CD4-positive, alpha-beta T cell treated with Interleukin-15 for 1 hour (primary cell): ENCODE measurements at places on chromosomes 4 and X.

- DNase-seq, result peak; percentile 51
Observed at GRCh38 chrX:118974908-118975671, 672 bp downstream of the LONRF3 start.

- no peak for DNase-seq
Observed at GRCh38 chrX:94053575-94053974, 379.6 kb downstream of the FAM133A start.

DNA sequence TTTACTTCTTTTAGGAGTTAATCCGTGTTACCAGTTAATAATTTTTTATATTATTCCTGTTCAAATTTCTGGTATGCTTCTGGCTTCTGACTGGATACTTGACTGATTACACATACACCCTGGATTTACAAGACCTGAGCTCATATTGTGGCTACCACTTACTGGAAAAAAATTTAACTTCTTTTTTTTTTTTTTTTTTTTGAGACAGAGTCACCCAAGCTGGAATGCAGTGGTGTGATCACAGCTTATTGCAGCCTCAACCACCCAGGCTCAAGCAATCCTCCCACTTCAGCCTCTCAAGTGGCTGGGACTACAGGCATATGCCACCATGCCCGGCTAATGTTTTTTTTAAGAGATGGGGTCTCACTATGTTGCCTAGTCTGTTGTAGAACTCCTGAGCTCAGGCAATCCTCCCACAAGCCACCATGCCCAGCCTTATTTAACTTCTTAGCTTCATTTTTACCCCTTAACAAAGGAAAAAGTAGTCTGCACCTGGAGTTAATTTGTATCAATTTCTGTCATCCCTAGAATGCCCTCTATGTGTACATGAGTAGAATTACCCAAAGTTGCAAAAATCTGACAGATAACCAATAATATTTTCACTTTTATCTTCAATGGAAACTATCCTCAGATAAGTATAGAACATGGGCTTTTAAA is 50.3 kb downstream of the TMEM165 start:
- no peak for DNase-seq

DNA sequence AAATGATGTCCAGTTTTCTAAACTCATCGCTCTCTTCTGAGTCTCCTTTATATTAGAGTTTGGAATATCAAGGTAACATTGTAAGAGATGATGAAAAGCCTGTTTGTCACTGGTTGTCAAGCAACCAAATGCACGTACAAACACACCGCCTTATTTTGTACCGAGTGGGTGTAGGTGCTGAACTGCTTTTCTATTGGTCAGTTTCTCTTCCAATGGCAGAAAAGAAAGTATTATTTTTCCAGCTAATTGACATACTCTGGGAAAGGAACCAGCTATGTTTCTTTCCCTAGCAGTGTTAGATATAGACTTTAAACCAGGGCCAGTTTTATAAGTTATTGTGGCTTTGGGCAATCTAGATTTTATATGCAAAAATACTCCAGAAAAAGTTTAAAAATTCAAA is 6.6 kb upstream of the PPM1K start:
- no peak for DNase-seq

DNA sequence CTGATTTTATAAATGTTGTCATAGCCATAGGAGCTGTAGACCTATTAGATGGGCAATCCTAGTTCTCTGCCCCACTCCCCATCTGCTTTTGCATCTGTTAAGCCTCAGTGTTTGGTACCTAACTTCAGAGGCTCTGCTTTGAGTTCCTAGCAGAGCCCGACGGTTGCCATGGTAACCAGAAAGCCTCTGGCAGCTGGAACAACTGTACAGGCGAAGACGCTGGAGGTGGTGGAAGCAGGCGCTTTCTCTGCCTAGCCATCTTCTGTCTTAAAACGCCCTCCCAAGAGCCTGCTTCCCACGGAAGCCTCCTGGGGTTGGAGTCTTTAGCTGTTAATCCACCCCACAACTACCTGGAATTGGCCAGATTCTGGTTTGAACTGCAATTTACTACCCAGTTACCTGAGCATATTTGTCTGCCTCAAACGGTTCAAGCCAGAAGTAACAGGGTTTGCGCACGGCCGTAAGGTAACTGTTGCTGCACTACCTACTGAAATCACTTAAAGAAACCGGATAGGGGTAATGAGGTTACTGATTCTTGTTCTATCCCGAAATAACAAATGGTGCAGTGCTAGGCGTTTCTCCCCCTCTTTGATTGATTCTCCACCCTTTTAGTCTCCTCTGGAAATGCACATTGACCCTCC is 1.0 kb upstream of the GABRG1 start:
- DNase-seq, result no peak

DNA sequence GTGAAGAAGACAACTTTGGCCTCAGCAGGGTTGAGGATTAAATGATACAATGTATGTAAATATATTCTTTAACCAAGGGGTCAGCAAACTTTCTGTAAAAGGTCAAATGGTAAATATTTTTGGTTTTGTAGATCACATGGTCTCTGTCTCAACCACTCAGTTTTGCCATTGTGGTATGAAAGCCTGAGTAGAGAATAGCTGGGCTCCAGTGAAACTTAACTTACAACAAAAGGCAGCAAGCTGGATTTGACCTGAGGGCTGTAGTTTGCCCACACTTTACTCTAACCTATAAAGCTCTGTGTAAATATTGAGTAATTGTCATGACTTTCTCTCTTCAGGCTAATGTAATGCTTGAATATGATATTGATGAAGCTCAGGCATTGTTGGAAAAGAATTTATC is 19.6 kb downstream of the VBP1 start:
- no peak for DNase-seq
